ENCODE measurements at places on chromosomes 7 and 10. TPM values are rescaled to one million over a fixed set of nuclear protein-coding genes. Genes with fewer than 3 reads are reported as not detected.

DNA sequence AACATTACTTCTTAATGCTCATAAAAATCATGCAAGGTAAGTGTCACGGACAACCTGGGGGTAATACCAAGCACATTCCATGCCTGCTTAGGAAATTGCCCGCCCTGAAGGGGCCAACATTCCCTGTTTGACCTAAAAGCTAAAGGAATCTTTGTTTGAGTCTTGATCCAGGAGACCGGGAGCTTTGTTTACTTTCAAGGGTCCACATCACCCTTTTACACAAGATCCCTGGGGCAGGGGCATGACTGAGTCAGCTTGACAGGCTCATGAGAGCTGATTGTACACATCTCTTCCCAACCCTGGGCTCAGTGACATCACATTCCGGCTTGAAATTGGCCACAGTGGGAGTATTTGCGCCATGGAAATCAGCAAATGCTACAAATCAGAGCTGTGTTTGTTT lies 248.1 kb upstream of the HABP2 start:
- H3K36me3 ChIP-seq = no peaks in the 10 kb centered on the region
- no peaks in the 10 kb centered on the region for H3K4me1 ChIP-seq
- DNase-seq = no peak
- H3K4me3 ChIP-seq = no peak overlapping the region
- H3K27ac ChIP-seq = no peak overlapping the region
- H3K27me3 ChIP-seq = no peaks in the 10 kb centered on the region

DNA sequence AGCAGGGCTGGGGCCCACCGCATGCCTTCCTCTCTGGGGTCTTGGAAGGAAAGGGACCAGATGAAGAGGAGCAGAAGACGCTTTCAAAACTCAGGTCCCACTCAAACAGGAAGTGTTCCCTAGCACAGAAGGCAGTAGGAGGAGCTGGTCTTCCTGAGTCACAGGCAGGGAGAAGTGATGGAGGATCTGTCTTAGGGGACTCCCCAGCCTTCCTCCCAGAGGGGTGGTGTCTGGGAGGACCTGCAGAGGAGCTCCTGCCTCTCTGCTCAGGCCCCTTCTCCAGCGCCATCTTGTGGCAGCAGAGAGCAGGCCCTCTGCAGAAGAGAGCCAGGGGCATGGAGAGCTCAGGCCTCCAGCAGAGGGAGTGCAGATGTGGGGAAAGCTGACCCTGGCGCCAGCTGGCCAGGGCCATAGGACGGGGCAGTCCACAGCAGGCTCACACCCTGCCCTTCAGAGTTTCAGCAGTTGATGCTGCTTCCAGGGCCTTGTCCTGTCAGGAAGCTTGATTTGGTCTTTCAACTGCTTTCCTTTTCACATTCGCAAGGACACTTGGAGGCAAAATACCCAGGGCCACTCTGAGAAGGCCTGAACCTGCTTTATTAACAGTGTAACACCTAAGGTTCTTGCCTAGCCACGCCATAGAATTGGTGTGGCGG lies 62.2 kb upstream of the TARP start:
- no peaks in the 10 kb centered on the region for H3K36me3 ChIP-seq
- peak; percentile 84 for DNase-seq
- no peaks in the 10 kb centered on the region for H3K27me3 ChIP-seq
- peaks cover 4% of the 10 kb centered on the region for H3K4me1 ChIP-seq

DNA sequence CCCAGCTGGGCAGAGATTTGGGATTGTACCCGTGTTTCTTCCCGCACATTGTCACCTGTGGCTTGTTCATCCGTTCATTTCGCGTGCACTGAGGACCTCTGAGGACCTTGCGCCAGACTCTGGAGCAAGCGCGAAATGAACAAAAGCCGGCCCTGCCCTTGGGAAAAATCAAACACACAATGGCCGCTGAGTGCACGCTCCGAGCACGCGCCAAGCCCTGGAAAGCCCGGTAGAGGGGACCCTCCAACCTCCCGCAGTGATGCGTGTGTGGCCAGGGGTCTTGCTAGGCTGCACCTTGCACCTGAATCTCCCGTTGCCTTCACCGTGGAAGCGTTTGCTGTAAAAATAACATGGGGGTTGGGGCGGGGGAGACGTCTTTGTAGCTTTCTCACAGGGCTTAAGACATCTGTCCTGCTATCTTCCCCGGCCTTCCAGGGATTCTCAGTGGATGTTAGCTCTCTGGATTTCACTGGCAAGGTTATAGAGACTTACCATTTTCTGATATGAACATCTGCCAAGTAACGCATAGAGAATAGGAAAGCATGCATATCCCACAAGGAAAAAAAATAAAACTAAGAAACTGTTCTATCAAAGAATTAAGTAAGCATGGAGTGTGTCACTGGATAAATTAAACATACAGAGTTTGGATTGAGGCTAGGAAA lies 37.3 kb downstream of the ZNF777 start:
- H3K4me3 ChIP-seq = peak overlapping the region; percentile 65
- peaks cover 18% of the 10 kb centered on the region for H3K4me1 ChIP-seq
- H3K27ac ChIP-seq = peak overlapping the region; percentile 12
- H3K27me3 ChIP-seq = no peaks in the 10 kb centered on the region
- no peaks in the 10 kb centered on the region for H3K36me3 ChIP-seq

- H3K36me3 ChIP-seq = no peaks in the 10 kb centered on the region
- DNase-seq = no peak
- H3K27me3 ChIP-seq = peaks cover 14% of the 10 kb centered on the region
- H3K27ac ChIP-seq = no peak overlapping the region
- H3K4me3 ChIP-seq = no peak overlapping the region
Observed at GRCh38 chr7:128916643-128916915, 6.1 kb upstream of the KCP start.

DNA sequence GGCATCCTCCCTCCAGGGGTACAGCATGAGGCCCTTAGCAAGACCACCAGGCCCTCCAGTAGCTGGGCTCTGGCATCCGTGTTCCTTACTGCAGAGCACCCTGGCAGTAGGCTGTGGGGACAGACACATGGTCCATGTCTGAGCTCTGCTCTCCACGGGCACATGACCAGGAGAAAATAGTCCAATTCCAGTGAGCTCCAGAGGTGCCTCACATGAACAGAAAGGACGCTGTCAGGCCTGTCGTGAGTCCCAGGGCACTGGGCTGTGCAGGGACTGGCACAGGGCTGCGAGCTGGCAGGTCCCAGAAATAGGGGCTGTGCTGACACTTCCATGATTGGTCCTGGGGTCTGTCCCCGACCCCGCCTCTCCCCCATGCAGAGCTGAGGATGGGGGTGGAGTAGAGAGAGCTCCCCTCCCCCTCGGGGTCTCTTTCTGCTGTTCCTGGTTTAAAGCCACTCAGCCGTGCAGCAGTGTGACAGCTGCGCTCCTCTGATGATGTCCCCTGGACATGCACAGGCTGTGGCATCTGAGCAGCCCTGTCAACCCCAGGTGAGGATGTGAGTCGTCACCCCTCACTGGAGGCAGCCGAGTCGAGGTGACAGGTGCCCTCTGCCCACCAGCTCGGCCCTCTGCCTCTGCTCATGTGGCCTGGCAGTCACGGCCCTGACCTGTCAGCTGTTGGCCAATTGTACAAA lies 25.2 kb upstream of the ZNF488 start:
- no peaks in the 10 kb centered on the region for H3K4me1 ChIP-seq
- no peak overlapping the region for H3K27ac ChIP-seq
- no peak for DNase-seq
- H3K36me3 ChIP-seq = no peaks in the 10 kb centered on the region

DNA sequence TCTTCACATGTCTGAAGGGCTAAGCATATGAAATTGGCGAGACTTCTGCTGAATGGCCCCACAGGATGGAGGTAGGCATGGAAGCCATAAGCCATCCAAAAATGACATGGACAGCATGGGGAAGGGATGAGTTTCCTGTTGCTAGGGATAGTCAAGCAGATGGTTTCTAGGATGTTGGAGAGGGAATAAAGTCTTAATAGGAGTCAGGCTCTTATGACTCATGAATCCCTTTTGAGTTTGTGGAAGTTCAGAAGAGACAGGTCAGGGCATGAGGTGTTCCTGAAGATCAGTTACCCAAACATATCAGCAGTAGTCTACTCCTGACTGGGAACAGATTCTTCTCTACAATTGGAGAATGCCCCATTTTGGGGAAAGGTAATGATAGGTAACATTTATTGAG lies 243.9 kb downstream of the REEP3 start:
- H3K27ac ChIP-seq = no peak overlapping the region
- H3K4me3 ChIP-seq = no peak overlapping the region
- H3K4me1 ChIP-seq = peaks cover 4% of the 10 kb centered on the region
- no peaks in the 10 kb centered on the region for H3K36me3 ChIP-seq

DNA sequence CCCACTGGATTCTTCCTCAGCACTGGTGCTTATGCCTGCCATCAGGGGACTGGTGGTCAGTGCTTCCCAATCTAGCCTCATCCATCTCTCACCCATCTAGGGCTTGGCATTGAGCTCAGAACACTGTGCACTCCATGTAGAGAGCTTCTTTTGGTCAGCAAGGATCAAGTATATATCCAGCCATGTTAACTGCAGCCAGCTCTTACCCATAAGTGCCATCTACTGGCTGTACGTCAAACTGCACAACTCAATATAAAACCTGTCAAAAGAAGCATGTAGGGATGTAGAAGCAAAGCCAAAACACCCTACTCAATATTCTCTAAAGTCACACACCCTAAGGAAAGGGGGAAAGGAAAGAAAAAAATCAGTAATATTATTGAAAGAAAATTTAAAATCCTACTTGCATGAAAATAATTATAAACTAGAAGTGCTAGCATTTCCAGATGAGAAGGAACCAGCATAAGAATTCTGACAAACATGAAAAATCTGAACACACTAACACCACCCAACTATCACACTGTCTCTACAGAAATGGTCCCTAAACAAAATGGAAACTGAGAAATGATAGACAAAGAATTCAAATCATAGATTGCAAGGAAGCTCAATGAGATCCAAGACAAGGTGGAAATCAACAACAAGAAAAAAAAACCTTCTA lies 531.1 kb upstream of the STEAP1 start:
- H3K36me3 ChIP-seq = no peaks in the 10 kb centered on the region
- no peaks in the 10 kb centered on the region for H3K27me3 ChIP-seq
- no peaks in the 10 kb centered on the region for H3K4me1 ChIP-seq
- no peak for DNase-seq

DNA sequence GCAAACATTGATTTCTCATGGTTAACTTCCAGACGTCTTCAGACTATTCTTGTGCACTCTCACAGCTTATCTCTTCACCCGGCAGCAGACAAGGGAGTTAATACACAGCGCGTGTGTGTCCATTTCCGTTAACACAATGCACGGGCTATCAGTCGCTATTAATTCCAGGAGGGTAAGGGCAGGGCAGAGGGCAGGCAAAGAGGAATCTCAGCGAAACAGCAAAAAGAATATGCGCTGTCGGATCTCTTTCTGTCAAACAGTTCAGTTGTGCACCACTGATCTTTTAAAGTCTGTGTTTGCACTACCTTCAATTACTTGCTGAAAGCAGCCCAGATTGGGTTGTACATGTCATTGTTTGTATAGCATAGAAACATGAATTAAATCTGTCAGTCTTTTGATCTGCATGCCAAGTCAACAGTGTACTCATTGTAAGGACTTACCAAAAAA lies 41.1 kb upstream of the CABCOCO1 start:
- no peak overlapping the region for H3K27ac ChIP-seq
- H3K27me3 ChIP-seq = no peaks in the 10 kb centered on the region

DNA sequence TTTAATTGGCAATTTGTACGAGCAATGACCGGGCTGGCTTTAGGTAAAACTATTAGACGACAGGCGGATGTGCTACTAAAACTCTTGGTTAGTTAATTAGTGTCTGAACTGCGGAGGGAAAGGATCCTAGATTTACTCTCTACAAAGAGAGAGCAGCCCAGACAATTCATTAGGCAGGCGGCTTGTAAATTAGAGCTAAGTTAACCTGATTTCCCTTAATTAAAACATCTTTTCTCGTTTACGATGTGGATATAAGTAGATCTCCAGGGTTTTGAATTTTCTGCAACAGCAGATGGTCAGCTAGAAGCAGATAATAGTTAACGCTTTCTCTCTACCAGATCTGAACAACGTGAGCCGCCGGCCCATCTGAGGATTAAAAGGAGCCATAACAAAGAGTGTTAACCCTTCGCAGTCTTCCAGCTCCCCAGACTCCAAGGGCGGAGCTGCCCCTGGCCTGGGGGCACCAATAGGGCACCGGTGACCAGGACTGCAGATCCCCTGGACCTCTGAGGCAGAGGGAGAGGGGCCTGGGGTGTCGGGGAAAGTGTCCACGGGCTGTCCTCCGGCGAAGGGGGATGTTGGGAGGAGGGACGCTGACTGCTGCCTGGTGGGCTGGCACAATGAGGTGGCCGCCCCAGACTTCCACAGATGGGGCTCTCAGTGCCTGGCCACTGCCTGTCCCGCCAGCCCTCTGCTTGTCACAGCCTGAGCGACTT lies 6.3 kb upstream of the UNCX start:
- H3K27ac ChIP-seq = no peak overlapping the region
- no peak for DNase-seq
- no peak overlapping the region for H3K4me3 ChIP-seq
- peaks cover 88% of the 10 kb centered on the region for H3K27me3 ChIP-seq
- no peaks in the 10 kb centered on the region for H3K36me3 ChIP-seq

DNA sequence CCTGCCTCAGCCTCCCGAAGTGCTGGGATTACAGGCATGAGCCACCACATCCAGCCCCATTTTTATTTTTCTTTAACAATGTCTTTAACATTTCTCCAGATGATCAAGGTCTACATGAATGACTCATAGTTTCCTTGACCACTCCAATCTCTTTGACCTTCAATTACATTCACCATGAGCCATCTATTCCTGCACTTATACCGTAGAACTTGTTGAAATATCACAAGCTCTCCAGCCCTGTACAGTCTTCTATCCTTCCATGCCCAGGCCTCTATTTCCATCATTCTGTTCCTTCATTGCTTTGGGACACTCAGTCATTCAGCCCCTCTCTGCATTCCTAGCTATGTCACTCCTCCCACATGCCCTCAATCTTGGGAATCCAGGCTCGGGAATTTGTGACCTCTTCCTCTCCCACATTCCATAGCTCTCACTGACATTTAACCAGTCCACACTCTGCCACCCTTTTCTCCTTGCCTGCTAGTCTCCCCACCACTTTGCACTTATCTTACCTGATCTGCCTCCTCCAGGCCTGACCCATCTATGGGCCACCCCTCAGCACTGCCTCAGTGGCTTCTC lies 151.8 kb upstream of the STK17A start:
- no peak for DNase-seq
- H3K27ac ChIP-seq = no peak overlapping the region
- no peak overlapping the region for H3K4me3 ChIP-seq
- H3K36me3 ChIP-seq = no peaks in the 10 kb centered on the region

- peak overlapping the region; percentile 94 for H3K27ac ChIP-seq
- peaks cover 63% of the 10 kb centered on the region for H3K4me1 ChIP-seq
Observed at GRCh38 chr10:86954681-86955500, 2.5 kb downstream of the MMRN2 start.

- H3K36me3 ChIP-seq = no peaks in the 10 kb centered on the region
- peak overlapping the region; percentile 81 for H3K27ac ChIP-seq
- H3K27me3 ChIP-seq = no peaks in the 10 kb centered on the region
- peaks cover 12% of the 10 kb centered on the region for H3K4me1 ChIP-seq
Observed at GRCh38 chr7:155205368-155206317, 92.0 kb upstream of the INSIG1 start.

MICU1 gene
- 51.2 TPM for total RNA-seq

SLC29A4 gene
- total RNA-seq = 2.1 TPM
